ENCODE measurements at places on chromosomes 4 and X.

GRCh38 chr4:148258535-148258934 lies 183.7 kb downstream of the NR3C2 start:
- DNase-seq = no peak

DNA sequence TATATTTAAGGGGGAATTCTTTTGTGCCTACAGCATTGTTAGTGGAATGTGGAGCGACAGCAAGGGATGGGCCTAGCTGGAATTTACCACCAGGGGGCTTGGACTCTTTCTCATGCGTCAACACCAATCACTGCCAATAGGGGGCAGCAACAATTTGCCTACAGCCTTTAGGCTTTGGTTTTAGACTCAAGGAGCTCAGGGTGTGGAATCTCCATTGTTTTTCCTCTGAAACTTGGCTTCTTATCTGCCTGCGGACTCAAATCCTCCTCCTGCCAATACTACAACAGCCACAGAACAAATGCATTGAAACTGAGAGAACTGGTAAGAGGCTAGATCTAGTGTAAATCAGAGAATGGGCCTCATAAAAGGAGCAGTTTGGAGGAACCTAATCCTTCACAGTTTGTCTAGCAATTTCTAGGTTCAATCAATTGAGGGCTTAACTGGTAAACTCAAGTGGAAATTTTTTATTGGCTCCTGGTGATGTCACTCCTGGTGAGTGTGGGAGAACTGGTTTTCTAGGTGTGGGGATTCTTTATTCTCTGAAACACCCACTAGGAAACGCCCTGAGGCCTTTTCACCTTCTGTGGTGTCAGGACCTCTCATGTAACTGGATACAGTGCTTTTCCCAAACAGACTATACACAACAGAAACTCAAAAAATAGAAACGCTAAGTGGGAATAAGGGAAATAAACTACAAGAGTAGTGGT lies 27.9 kb upstream of the TMSB4X start:
- DNase-seq = peak; percentile 51

GRCh38 chr4:112183252-112183651 lies 38.0 kb downstream of the FAM241A start:
- DNase-seq = no peak

DNA sequence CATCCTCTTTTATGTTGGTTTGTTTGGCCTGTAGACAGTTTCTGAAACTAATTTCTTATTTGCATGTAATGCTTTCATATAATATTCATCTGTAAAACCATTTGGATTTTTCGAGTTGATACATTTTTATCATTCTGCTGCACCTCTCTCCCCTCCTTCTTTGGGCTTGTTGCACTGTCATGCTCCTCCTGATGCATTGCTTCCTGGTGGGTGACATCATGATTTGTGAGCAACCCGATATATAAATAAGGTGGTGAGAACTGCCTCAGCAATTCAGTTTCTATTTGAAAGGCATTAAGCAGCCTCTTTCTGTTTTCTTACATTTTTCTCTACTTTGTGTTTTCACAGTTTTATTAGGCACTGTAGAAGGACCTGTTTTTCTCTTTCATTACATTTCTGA lies 515.7 kb downstream of the RPA4 start:
- DNase-seq = peak; percentile 18

DNA sequence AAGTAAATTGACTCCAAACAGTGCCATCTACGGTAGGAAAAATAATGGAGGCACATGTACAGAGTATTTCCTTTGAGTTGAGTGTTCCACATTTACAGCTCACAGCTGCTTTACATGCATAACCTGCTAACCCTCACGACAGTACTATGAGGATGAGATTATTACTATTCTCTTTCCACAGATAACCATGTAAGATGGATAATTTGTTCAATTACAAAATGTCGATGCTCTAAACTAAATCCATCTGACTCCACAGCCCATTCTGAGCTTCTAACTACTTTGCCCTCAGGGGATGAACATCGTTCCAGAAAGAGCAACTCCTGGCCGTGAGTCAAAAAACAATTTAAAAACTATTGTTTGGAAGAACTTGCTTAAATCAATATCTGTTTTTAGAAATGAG lies 330.4 kb upstream of the NWD2 start:
- no peak for DNase-seq

- DNase-seq = no peak
Observed at GRCh38 chr4:10998846-10999245, 314.3 kb upstream of the CLNK start.

- no peak for DNase-seq
Observed at GRCh38 chrX:44401151-44401550, 57.7 kb upstream of the EFHC2 start.

- no peak for DNase-seq
Observed at GRCh38 chr4:187256897-187257296, 533.2 kb upstream of the FAT1 start.

GRCh38 chr4:88108747-88109122 lies 49.7 kb downstream of the ABCG2 start:
- no peak for DNase-seq
